ENCODE measurements at places on chromosomes 6 and 20.

DNA sequence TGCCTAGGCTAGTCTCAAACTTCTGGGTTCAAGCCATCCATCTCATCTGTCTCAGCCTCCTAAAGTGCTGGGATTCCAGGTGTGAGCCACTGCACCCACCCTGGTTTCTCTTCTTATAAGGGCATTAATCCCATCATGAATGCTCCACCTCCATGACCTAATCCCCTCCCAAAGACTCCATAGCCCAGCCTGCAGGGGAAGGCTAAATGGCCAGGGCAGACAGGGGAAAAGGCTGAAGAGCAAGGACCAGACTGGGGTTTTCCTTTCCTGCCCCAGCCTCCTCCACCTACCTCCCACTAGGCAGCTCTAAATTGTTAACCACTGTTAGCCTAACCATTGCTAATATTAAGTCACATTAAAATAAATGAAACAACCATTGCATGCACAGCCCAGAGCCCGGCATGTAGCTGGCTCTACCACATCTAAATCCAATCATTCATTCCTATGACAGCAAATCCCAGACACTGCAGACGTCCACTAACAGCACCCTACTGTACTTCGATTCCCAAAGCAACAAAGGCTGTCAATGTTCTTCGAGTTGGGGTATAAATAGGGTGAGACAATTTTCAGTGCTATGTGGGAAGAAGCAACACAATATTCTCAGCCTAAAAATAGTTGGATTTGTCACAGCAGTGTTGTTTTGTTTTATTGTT is 243.2 kb upstream of the ARID1B start:
- no peak for DNase-seq

DNA sequence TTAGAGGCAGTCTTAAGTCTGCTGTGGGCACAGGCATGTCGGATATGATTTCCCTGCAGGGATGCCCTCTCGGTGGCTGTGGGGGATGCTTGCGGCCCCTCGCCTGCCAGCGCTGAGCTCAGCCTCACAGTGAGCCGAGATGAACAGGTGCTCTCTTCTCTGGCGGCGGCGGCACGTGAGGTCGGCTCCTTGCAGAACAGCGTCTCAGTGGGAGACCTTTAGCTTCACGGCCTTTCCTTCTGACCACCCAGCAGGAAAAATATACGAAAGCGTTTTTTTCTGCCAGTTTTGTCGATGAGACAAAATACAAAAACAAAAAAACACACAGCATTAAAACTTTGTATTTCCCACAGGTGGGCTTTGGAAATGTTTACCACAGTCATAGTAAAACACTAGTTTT is 23.6 kb downstream of the FOXA2 start:
- no peak for DNase-seq

GRCh38 chr6:45377043-45377553 is 636 bp downstream of the SUPT3H start:
- DNase-seq, result peak; percentile 63

DNA sequence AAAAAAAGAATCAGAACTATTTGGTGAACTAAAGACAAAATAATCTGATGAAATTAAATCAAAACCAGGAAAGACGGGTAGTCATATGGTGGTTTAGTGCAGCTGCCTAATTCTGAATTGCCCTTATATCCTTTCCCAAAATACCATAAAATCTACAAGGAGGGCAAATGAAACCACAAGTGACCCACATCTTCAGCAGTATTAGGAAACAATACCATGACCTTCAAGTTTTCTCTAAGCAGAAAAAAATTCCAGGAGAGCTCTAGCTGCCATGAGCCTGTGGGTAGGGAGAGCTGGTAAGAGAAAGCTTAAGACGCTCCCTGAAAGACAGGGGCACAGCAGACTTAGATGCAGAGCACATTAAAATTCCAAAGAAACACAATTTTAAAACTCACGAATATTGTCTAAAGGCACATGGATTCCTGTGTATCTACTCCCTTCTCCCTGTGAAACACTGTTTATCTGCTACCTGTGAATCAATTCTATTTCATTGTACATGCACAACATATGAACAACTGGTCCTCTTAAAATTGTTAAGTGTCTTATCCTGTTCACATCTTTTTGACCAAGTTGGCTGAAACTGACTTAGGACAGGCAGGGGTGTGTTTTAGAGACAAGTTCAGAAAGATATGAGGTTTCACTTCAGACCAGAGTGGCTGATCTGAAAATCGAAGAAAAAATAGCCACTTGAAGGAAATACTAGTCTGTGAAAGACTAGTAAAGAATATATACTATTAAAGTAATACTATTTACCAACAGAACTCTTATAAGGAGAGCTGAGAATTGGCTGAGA is 153.6 kb upstream of the SHLD1 start:
- no peak for DNase-seq

DNA sequence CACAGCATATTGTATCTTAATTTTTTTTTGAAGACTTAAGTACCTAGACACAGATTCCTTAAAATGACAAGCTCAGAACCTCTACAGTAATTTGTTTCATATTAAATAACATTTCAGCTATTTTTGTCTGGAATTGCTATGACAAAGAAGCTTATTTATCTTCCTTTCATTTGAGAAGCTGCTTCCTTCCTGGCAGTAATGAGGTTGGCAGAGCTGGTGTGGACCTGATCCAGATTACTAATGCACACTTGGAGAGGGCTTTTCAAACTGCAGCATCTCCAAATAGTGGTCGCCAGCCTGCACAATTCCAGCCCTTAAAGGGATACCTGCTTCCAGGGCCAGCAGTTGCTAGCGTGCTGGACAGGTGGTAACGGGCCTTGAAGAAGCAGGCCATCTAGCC is 12.1 kb downstream of the PTCHD4 start:
- DNase-seq, result no peak

- no peak for DNase-seq
Observed at GRCh38 chr6:107673076-107673494, 151.0 kb downstream of the SCML4 start.

DNA sequence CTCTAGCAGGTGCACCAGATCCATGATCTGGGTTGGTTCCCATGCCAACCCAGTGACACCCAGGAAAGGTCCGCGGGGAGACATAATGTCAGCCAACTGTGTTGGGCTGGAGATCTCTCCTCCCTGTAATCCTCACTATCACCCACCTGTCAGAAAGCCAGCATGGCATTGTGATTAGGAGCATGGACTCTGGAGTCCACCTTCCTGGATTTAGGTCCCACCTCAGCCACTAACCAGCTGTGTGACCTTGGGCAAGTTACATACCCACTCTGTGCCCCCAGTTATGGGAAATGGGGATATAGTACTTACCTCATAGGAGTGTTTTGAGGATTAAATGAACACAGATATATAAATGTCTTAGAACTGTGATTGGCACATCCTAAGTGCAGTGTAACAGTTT is 97.9 kb downstream of the ZDHHC14 start:
- DNase-seq, result no peak

DNA sequence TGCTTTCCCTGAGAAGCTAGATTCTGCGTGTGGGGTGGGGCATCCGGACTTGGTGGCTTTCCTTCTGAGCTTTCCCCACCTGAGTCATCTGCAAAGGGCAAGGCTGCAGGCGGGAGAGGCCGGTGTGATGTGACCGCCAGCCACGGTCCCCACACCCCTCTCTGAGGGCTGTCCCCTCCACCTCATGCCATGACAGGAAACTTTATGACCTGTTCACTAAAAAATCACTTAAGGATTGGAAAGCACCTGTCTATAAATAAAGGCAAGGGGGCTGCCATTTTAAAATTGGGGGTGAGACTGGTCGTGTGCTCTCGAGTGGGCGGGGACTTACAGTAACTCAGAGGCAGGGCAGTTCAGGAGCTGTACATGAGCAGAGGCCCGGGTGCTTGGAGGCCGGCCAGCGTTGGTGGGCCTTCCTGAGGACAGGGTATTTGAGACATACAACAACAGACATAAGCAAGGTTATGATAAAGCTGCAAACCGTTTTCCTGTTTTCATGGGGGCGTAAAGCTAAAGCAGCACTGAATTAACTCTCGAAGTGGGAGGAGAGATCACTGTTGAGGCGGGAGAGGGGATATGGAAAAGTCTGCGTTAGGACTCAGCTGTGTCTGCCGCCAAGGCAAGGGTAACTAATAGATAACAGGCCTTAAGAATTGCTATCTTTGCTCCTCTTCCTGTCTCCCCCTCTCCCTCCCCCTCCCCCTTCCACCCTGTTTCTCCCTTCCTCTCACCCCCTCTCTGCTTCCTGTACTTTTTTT is 16.1 kb upstream of the SERPINB1 start:
- peak; percentile 52 for DNase-seq

DNA sequence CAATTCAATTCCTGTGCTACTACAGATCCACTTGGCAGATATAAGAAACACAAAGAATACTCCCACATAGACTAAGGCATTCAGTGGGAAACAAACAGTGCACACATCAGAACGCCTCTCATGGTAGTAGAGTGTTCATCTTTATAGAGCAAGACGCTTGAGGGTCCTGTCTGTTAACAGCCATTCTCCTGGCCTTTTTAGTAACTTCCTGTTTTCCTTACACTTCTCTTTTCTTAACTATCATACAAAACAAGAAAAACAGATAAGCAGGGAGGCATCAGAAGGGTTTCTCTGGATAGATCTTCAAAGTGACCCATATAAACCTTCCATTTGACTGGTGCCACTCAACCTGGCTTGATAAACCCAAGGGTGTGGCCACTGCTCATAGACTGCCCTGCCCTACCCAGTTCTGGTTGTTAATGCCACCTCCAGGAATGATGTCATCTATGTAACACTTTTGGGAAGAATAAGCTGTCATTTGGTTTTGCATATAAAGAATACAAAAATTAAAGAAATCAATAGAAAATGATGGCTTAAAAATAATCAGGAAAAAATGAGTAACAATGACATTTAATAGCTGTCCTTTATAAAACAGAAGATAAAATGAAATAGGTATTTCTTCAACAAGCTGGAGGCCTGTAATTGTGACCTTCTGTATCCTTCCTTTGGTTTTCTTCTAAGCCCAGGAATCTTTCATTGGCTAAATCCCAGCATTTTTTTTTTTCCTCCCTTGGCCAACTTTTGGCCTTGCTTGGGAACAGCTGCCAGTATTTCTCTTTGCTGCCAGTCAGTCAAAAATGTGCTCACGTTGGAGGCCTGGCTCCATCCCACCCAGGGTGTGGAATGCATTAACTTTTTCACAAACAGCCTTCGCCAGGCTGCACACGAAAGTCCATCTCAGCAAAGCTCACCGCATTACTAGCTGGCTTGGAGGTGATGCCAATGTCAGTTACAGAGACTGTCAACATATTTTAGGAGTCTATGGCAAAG is 103.5 kb downstream of the GJA10 start:
- no peak for DNase-seq

DNA sequence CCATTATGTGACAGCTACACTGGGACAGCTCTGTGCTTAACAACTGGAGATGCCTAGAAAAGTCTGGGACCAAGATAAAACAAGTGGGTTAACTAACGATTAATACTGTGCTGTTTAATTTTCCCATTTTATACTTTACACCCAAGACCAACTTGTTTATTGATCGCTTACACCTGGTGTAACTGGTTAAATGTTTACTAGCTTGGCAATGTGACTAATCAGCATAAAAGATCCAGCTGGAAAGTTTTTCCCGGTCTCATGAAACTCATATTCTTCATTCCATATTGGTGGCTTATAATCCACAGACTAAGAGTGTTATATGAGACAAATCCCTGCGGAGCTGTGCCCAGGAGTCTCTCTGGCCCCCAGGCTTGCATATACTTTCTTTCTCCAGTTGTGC is 101.7 kb upstream of the GJE1 start:
- DNase-seq, result no peak

DNA sequence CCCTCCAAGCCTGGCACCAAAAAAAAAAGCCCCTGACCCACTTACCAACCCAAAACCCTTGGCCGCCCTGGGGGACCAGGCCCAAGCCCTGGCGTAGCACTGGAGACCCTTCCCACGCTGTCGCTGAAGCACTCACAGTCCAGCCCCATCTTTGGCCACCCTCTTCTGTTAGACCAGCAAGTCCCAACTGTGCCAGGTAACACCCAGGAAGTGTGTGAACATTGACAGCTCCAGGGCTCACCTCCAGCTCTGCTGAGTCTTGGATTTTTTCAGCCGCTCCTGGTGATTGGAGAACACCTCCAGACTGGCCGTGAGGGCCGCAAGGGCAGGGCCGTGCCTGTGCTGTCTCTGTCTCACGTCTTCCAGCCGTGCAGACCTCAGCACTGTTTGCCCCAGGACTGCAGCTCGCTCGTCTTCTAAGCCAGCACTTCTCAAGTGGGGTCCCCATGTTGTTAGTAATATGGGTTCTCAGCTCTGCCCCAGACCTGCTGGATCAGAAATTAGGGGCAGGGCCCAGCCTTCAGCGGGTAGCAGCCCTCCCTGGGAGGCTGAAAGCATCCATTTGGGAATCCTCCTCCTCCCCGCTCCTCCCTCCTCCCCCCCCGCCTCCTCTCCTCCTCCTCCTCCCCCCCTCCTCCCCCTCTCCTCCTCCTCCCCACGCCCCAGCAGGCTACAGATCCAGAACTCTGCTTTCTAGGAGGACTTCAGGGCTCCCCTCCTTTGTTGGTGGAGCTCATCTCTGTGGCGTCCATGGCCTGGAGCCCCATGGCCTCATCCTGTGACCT is 18.1 kb downstream of the NPEPL1 start:
- DNase-seq, result no peak

DNA sequence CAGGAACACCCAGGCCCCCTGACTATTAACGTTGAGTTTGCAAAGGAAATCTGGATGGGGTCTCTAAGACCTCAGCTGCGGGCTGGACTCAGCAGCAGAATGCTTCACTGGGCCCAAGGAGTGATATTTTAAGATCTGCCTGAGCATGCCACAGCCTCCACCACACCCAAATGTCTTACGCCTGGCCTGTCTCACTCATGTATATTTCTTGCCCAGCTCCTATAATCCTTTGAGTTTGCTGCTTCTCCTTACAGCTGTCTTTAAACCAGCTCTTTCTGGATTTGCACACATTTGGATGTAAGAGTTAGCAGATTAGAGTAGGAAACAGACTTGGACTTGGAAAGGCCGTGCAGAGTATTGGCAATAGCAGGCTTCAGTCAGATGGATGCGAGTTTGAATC is 16.4 kb downstream of the CASS4 start:
- no peak for DNase-seq

- DNase-seq, result no peak
Observed at GRCh38 chr6:42078386-42078785, 28.1 kb downstream of the TAF8 start.

DNA sequence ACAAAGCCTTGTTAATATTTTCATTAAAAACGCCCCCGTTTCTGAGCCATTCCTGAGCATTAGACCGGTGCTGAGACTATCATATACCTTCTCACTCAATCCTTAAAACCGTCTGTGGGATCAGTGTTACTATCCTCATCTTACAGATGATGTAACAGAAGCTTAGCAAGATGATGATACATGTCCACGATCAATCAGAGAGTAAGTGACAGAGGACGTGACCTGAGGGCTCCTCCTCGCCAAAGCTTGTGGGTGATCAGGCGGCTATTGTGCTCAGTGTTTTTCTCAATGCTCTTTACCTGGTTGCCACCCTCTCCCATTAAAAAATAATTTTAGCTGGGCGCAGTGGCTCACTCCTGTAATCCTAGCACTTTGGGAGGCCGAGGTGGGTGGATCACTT is 113.1 kb downstream of the MTHFD1L start:
- DNase-seq, result no peak

DNA sequence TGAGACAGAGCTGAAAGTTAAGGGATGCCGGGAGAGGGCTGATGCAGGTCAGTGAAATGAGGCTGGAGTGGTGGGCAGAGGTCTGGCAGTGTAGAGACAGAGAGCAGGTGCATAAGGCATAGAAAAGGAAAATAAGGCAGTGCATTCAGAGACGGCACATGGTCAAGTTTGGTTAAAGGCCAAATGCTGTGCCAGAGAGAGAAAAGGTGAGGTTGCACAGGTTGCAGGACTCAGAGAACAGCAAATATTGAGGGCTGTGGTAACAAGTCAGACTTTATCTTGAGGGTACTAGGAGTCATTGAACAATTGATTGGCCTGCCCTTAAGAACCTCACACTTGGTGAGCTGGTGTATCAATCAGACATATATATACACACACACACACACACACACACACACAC is 102.9 kb upstream of the TSHZ2 start:
- DNase-seq, result no peak
